HAP-1 (cell line): ENCODE measurements at places on chromosomes 6 and 20.

DNA sequence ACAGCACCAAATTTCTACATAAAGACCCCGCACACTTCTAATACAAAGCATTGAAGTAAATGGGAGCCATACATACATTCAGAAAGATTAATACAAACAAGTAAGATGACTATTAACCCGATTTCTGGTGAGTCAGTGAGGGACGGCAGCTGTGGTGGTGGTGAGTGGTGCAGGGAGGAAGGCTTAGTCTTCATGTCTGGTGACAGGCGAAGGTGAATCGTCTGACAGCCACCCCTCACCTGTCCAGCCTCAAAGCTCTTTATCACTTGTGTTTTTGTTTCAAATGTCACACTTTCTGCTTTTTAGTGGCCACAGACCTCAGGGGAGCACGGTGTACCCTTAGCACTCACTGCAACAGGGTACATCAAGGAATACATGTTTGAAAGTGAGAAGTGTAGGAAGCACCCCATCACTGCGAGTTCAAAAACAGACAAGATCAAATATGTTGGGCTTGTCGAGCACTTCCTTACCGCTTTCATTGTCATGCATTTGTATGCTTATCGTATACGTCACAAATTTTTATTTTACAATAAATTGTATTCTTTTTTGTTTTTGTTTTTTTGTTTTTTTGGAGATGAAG lies 63.5 kb downstream of the IRF4 start:
- DNase-seq = no peak

GRCh38 chr20:4443016-4443415 lies 278.7 kb upstream of the PRND start:
- no peak for DNase-seq

DNA sequence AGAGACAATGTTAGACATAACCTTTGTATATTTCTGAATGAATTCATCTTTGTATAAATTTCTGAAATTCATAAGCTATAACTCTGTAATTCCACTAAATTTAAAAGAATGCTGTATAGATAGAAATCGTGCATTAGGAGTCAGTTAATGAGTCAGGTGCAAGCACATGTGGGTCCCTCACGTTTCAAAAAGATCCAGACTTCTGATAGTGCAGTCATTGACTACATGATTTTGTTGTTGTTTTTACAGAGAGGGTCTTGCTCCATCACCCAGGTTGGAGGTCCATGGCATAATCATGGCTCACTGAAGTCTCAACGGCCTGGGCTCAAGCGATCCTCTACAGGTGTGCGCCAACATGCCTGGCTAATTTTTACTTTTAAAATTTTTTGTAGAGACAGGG lies 14.6 kb downstream of the ESF1 start:
- no peak for DNase-seq

- DNase-seq = no peak
These were observed 106.4 kb downstream of the CD109 start for GRCh38 chr6:73802366-73802765.

GRCh38 chr6:152223636-152224035 lies 413.5 kb downstream of the SYNE1 start:
- no peak for DNase-seq

DNA sequence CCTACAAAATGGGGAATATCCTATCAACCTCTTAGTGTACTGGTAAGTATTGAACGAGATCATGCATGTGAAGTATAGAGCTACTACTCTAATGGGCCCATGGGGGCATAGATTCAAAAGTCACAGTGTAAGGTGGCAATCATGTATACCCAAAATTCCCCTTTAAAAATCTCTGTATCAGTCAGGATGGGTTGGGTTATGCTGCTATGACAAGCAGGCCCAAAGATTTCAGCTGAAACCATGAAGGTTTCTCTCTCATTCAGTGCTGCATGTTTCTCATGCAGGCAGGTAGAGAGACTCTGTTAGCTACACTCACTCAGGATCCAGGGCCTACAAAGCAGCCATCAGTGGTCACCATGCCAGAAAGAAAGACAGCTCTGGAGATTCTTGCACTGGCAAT lies 166.6 kb downstream of the MAFB start:
- DNase-seq = no peak

- no peak for DNase-seq
These were observed 37.1 kb upstream of the NCOA3 start for GRCh38 chr20:47464380-47465101.

GRCh38 chr6:147909640-147910039 lies 401.1 kb downstream of the SAMD5 start:
- DNase-seq = no peak

- no peak for DNase-seq
These were observed 1.3 kb upstream of the REPS1 start for GRCh38 chr6:138989098-138989983.

DNA sequence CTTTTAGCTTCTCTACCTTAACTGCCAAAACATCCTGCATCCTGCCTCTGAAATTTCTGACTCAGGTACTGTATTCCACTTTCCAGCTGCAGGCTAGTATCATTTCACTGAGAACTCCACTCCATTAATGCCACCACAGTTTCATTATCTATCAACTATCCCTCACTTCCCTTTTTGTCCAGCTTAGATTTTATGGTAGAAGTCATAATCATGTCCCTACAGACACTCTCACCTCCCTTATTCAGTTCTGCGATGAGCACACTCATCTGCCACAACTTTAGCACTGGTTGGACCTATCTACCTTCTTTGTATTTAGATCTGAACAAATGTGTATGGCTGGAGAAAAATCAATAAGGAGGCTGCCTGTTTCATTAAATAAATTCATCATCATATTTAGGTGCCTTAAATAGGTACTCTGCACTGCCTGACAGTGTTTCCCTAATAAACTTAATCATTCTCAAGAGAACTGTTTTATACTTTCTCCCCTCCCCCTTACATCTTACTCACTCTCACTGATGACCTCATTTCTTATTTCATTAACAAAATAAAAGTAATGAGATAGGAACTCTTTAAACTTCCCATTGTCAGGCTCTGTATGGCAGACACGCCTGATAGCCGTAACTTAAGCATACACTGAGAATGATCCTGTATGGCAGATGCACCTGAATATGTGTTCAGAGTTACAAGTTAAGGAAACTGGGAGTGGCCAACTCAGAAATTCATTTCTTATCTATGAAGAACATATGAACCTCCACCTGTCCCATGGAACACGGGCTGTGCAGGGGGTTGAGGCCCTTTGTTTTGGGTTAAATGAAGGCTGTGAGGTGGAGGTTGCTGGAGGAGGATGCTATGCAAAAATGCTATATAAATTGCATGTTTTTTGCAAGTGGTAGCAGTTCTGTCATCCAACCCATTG lies 95.3 kb upstream of the MAN1A1 start:
- no peak for DNase-seq

- DNase-seq = peak; percentile 87
These were observed 36.4 kb downstream of the HFE start for GRCh38 chr6:26123675-26123946.

- no peak for DNase-seq
These were observed 10.2 kb downstream of the NQO2 start for GRCh38 chr6:3009930-3010329.

GRCh38 chr6:158631678-158632537 lies 12.6 kb downstream of the DYNLT1 start:
- DNase-seq = no peak

DNA sequence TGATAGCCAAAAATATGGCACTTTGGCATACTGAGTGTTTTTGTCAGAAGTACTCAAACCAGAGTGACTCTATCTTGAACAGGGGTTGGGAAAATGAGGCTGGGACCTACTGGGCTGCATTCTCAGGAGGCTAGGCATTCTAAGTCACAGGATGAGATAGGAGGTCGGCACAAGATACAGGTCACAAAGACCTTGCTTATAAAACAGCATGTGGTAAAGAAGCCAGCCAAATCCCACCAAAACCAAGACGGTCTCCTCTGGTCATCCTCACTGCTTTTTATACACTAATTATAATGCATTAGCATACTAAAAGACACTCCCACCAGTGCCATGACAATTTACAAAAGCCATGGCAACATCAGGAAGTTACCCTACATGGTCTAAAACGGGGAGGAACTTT lies 985.1 kb downstream of the HACE1 start:
- DNase-seq = no peak

DNA sequence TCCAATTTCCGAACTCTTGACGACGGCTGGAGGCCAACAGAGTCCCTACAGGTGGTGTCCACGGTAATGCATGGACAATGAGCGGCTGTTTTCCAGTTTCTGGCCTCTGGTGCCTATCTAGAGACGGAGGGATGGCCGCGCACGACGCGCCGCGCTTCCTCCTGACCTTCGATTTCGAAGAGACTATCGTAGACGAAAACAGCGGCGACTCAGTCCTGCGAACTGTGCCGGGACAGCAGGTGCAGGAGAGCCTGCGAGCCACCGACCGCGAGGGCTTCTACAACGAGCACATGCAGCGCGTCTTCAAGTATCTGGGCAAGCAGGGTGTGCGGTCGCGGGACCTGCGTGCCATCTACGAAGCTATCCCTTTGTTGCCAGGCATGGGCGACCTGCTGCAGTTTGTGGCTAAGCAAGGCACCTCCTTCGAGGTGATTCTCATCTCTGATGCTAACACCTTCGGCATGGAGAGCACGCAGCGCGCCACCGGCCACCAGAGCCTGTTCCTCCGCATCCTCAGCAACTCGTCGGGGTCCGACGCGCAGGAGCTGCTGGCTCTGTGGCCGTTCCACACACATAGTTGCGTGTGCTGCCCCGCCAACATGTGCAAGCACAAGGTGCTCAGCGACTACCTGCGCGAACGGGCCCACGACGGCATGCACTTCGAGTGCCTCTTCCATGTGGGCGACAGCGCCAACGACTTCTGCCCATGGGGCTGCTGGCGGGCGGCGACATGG lies 169.4 kb downstream of the CDK19 start:
- no peak for DNase-seq

DNA sequence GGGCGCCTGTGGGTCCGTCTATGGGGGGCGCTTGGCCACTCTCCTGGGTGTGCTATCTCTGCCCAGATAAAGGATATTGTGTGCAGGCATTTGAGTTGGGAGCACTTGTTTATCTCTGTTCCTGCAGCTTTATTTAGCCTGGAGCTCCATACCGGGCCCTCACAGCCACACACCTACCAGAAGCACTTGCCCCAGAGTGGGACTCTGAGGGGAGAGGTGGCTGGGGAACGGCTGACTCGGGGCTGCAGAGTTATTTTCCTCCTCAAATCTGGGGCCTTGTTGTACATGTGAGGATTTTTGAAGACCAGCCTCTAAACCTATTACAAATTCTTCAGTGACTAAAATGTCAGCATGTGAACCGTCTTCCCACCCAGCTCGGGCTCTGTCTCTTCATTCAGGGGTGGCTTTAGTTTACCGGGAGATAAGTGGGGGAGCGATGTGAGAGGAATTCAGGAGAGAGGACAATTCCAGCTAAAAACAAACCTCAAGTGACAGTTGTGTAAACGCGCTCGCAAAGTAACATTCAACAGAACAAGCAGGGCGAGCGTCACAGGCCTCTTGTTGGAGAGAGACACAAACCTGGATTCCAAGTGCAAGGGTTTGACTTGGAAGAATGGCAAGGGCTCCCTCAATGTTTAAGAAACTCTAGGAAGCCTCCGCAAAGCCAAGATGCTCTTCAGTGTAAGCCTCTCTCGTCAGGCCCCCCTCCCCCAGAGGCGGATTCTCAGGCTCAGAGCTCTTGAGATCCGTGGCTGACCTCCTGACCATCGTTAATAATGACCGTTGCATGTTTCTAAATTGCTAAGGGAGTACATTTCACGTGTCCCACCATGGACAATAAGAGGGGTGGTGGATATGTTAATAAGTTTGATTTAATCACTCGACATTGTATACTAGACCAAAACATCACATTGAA lies 548.9 kb downstream of the QKI start:
- DNase-seq = no peak

GRCh38 chr6:52375780-52376556 lies 14.0 kb downstream of the PAQR8 start:
- no peak for DNase-seq

- DNase-seq = no peak
These were observed 409.6 kb downstream of the MAFB start for GRCh38 chr20:40279390-40279789.

GRCh38 chr6:106084106-106084988 lies 1.8 kb upstream of the PRDM1 start:
- DNase-seq = peak; percentile 62

DNA sequence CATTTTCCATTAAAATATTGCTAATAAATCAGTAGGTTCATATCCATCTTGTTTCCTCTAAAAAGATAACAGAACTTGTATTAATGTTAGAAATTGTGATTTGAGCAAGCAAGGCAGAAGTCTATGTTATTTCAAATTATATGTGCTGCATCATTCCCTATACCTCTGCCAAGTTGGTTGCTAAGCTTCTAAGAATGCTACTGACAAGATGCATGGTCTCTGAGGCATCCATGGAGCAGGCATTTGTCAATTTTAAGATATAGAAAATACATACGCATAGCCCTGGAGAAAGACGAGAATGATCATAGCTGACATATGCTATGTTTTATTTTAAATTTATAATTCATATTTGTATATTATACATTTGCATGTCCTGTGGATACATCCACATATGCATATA lies 168.3 kb upstream of the THEMIS start:
- DNase-seq = no peak

GRCh38 chr6:45688180-45688579 lies 310.4 kb upstream of the SUPT3H start:
- no peak for DNase-seq
